ENCODE measurements at places on chromosomes 16 and 17.

GRCh38 chr17:68238164-68238870 lies 9.5 kb upstream of the AMZ2 start:
- no peak for DNase-seq

- no peak for DNase-seq
Observed at GRCh38 chr17:42880776-42881310, 19.8 kb upstream of the G6PC1 start.

- DNase-seq = no peak
Observed at GRCh38 chr16:68475071-68475470, 26.8 kb upstream of the SMPD3 start.

DNA sequence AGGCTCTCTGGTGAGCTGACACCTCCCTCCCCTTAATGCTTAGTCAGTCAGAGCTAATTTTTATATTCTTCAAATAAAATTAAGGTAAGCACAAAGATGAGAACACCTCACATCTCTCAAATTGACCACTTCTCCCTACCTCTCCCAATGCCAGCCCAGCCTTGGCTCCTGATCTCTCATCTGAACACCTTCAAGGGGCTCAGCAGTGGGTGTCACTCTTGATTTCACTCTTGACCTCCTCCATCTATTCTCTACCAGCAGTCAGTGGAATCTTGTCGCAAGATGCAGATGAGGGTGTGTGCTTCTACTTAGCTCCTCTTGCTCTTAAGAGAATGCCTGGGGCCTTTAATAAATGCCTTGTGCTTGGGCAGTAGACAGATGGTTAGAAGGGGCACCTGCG lies 309.0 kb upstream of the IRX3 start:
- DNase-seq = no peak

GRCh38 chr17:51407576-51407975 lies 147.2 kb downstream of the UTP18 start:
- DNase-seq = no peak

DNA sequence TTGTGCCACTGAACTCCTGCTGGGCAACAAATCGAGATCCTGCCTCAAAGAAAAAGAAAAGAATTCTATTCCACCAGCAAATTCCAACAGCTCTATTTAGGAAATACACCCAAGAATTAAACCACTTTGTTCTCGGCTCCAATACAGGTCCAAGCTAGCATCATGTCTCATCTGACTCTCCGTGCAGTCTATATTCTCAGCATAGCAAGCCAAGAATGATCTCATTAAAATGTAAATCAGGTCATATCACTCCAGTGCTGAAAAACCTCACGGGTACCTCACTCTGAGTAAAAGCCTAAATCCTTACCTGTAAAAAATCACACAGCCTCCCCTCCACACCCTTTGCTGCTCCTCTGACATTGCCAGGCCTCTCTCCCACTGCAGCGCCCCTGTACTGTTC lies 23.9 kb downstream of the UBE2G1 start:
- DNase-seq = no peak

DNA sequence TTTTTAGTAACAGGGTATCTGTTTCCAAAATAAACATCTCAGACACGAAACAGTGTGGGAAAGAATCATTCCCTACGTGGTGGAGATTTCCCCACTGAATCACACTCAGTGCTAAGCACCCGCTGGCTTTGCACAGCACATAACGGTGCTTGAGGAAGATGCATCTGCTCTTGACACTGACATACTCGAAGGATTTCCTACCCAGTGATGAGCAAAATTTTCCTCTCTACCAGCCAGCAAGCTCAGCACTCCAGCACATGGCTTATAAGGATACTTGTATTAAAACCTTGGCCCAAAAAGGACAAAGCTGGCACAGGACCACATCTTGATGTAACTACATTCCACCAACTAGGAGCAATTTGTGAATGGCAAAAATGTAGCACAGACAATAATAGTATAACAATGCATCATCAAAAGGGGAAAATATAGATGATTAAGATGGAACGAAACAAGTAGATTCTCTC lies 59.0 kb downstream of the ANKFY1 start:
- DNase-seq = no peak

- no peak for DNase-seq
Observed at GRCh38 chr17:4980644-4981216, 6.7 kb downstream of the CAMTA2 start.

GRCh38 chr17:73096211-73096610 lies 3.7 kb upstream of the SLC39A11 start:
- no peak for DNase-seq

DNA sequence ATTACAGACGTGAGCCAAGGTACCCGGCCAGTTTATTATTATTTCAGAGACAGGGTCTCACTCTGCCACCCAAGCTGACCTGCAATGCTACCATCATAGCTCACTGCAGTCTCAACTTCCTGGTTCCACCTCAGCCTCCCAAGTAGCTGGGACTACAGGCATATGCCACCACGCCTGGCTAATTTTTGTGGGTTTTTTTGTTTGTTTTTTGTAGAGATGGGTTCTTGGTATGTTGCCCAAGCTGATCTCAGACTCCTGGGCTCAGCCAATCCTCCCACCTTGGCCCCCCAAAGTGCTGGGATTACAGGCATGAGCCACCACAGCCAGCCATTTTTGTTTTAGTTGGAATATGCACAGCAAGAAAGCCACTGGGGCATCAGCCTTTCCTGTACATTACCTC lies 115.7 kb downstream of the MRM1 start:
- DNase-seq = no peak

GRCh38 chr17:76497699-76497978 lies 3.6 kb downstream of the RHBDF2 start:
- DNase-seq = no peak

- DNase-seq = no peak
Observed at GRCh38 chr16:4323071-4323844, 7.4 kb downstream of the GLIS2 start.

DNA sequence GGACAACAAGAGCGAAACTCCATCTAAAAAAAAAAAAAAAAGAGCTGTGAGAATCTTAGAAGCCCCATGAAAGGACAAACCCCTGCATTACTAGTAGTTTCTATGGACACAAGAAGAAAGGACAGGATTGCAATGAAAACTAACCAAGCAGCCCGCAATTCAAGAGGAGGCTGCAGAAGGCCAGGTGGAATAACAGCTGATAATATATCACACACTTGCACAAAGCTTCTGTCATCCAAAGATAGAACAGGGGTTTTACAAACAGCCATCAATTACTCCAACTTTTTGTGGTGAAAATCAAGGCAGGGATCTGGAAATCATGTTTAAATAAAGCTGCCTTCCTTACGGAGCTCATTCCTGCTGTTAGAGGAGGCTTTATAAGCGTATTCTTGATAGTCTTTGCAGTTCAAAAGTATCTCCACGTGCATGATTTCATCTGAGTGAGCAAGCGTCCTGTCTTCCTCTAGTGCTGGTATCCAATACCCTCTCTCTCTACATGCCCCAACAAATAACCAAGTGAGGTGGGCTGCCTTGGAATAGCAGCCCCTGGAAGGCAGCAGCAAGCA lies 23.1 kb upstream of the TMEM94 start:
- DNase-seq = no peak

DNA sequence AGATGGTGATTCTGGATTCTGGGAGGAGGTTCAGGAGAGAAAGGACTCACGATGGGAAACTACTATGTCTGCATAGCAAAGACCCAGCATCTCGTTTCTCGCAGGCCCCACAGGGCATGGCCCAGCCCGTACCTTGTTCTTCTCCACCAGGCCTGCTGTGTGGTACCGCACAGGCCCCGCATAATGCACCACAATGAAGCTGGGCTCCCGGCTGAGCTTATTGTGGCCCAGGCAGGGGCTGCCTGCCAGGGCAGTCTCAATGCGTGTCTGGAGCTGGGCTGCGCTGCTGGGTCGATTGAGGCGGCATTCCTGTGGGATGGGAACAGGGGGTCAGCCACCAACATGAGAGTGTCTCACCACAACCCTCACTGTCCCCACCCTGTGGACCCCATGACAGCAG lies 20.4 kb downstream of the ZNHIT3 start:
- DNase-seq = no peak

DNA sequence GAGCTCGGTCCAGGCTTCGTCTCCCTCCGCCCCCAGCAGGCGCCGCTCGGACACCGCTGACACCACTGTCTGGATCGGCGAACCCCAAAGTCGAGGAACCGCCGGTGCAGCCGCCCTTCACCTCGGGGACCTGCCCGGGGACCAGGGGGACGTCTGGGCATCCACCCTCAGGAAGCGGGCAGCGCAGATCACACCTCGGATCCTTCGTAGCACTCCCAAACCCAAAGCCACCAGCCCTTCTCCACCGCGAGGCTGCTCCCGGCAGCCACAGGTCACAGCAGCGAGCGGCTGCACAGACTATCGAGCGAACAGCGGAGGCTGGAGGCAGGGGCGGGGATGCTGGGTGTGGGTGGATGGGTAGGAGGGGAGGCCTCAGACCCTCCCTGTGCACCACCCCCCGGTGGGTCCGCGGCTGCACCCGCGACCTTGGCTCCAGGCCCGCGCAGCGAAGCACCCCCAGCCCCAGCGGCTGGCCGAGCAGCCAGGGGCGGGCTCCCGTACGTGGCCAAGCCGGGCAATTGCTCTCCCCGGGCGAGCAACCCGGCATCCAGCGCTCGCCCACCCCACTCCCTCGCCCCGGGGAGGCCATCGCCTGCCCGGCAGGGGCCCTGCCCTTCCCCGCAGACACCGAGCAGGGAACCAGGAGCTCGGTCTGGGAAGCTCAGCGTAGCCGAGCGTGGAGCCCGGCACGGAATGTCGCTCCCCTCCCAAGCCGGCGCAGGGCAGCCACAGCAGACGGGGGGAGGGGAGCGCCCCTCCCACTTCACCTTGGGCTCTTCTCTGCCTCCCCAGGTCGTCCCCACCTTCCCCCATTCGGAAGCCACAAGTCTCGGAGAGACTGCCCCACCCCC lies 1.0 kb downstream of the SDK2 start:
- no peak for DNase-seq

GRCh38 chr16:2895813-2896212 lies 12.8 kb downstream of the FLYWCH2 start:
- DNase-seq = no peak

DNA sequence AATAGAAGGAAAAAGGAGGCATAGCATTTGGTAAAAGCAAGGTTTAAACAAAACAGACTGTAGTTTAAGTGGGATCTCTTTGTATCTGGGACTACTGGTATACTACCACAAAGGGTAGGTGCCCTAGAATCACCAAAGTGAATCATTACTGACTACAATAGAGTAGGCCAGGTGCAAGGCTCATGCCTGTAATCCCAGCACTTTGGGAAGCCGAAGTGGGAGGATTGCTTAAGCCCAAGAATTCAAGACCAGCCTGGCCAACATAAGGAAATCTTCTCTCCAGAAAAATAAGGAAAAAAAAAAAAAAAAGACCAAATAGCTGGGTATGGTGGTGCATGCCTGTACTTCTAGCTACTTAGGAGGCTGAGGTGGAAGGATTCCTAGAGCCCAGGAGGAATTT lies 60.8 kb upstream of the CORO6 start:
- DNase-seq = no peak

DNA sequence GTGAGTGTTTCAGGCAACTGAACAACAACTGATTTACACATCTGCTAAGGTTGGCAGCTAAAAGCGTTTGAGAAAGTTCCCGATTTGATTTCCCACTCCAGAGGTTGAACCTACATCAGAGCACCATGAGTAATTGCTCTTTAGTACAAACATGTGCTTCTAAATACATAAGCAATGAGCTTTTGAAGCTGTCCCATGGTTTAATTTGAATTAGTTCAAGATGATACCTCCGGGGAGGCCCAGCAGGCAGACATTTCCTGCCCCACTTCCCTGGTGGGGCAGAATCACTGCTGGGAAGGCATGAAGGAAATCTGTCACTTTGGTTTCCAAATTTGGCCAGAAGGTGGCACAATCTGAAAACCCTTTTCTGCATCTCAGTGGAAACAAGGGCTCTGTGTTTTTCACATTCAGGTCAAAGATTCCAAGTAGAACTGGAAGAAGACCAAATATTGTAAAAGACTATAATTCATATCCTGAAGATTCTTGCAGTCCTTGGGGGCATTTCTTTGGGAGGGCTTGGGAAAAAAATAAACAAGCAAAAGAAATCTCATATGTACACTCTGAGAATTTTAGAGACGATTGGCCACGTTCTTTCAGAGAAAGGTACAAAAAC lies 176.2 kb upstream of the FAM20A start:
- no peak for DNase-seq

DNA sequence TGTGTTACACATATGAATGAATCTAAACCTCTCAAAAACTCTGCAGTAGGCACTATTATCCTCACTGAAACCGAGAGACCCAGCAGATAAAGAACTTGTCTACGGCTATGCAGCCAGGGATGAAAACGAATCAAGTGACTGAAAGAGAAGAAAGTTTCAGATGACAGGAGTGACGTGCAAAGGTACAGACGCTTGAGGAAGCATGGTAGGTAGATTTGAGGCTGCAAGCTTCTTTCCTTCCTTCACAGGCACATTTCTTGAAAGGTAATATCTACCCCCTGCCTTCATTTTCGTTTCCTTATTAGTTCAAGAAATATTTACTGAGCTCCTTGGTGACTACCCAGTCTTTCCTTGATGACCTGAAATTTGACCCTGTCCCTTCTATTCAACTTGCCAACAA lies 211.5 kb upstream of the AXIN2 start:
- DNase-seq = no peak

- no peak for DNase-seq
Observed at GRCh38 chr16:61237884-61238485, 798.3 kb downstream of the CDH8 start.

GRCh38 chr17:28956861-28957260 lies 5.5 kb upstream of the PHF12 start:
- no peak for DNase-seq

DNA sequence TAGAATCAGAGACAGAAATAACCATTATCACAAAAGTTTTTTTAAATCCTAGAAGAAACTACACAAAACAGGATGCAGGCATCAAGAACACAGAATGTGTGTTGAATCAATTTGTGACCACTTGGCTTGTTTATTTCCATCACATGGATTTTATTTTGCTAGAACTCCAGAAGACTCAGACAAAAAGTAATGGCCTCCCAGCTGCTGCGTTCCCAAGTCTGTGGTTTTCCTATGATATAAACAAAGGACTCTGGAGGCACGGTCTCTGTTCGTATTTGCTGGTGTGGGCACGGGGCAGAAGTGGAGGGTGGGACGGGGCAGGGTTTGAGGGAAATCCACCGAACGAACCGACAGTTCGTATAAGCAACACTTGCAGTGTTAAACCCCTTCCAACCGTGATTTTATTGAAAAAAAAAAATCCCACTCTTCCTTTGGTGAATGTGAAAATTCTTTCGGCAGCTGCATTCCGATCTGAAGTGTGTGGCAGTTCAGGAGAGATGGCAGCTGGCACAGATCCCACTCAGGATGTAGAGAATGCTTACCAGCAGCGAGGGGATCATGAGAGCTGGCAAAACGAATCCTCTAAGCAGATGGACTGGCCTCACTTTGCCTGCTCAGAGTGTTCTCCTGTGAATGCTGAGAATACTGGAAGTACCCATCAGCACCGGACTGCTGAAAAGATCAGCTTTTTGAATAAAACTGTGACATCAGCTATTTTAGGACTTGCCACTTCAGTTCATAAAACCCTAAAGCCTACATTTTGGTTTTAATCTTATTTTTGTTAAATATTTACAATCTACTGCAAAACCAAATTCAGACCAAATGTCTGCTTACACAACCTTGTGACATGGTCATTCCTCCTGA lies 165.2 kb downstream of the VPS53 start:
- DNase-seq = no peak

All from stimulated activated CD4-positive, alpha-beta T cell treated with anti-CD3 and anti-CD28 coated beads, Interleukin-12 subunit alpha, Interleukin-12 subunit beta, amount 100 ng/mL, for 24 hours (primary cell).